Caco-2 (cell line): ENCODE measurements at places on chromosomes 12 and 14. TPM values are rescaled to one million over a fixed set of nuclear protein-coding genes. Genes with fewer than 3 reads are reported as not detected.

The OTOGL gene
- 0.39 and 0.72 TPM in 2 replicates for total RNA-seq

The SYT10 gene
- total RNA-seq: not detected in 2 replicates

The BMP4 gene
- total RNA-seq: 108 and 113 TPM in 2 replicates

The TEX22 gene
- 0.86 and 0.91 TPM in 2 replicates for total RNA-seq

DNA sequence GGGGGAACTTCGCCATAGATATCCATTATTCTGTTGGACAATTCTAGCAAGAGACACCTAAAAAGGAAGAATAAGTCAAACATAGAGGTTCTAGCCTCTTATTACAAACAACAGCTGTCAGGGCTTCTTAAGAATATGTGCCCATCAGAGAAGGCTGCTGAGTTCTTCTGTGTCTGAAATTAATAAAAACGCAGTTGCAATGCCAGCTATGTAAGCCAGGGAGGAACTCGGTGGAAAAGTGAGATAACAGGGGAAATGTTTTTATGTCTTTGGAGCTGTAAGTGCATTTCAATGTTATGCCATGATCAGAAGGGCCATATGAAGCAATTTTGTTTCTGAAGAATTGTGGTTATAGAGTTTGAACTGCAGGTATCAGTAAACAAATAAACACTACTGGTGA, 95.0 kb downstream of the SYT1 start:
- no peak for DNase-seq

GRCh38 chr12:94266796-94267536, 118.6 kb downstream of the PLXNC1 start:
- no peak for DNase-seq

GRCh38 chr12:57477710-57478681, 1.7 kb downstream of the ARHGAP9 start:
- no peak for DNase-seq

DNA sequence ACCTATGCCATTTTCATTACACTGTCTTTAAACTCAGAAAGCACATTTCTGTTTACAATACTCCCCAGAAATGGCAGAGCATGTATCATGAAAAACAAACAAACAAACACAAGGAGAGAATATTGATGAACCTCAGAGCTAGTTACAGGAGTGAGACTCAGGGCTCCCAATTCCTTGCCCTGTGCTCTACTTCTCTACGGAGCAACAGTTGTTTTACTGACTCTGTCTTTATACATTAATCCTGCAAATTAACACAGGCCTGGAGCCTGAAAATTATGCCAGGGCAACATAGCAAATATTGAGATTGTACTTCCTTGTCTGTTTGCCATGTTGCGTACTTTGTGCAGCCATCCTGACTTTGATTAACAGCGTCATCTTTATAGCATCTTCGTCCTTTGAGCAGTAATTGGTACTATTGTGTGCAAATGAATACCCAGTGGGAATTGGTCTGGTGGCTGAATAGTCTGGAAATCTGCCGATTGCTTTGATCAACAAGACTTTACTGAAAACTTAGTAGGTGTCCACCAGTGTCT, 15.2 kb upstream of the AKAP6 start:
- no peak for DNase-seq

- DNase-seq: no peak
Observed at GRCh38 chr14:98704441-98704840, 567.6 kb downstream of the BCL11B start.

The C14orf180 gene
- not detected in 2 replicates for total RNA-seq

The NABP2 gene
- 32.1 and 37.7 TPM in 2 replicates for total RNA-seq

The BCL11B gene
- total RNA-seq: 0.05 TPM in 1 of 2 replicates, not detected in the other

The CYP46A1 gene
- 0.05 and 0.09 TPM in 2 replicates for total RNA-seq

The PAN2 gene
- 25.7 and 30.0 TPM in 2 replicates for total RNA-seq

GRCh38 chr12:29314416-29314815, 66.6 kb downstream of the ERGIC2 start:
- DNase-seq: no peak
